ENCODE measurements at places on chromosomes 1 and 21.

DNA sequence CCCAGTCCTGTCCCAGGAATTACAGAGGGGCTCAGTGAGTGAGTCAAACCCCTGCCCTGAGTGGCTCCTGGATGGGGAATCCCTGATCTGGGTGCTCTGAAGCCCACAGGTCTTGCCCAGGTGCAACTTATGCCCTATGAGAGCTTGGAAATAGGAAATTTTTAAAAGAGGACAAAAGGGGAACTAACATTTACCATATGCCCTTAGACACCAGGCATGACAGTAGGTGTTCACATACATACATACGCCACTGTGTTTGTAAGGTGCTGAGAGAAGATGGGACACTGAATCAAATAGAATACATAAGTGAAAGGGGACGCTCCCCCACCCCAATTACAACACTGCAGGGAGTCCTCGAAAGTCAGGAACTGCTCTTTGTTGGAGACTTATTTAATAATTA lies 1.4 kb downstream of the CFAP45 start:
- no peak overlapping the region for H3K27ac ChIP-seq
- DNase-seq, result no peak
- H3K36me3 ChIP-seq, result no peaks in the 10 kb centered on the region

DNA sequence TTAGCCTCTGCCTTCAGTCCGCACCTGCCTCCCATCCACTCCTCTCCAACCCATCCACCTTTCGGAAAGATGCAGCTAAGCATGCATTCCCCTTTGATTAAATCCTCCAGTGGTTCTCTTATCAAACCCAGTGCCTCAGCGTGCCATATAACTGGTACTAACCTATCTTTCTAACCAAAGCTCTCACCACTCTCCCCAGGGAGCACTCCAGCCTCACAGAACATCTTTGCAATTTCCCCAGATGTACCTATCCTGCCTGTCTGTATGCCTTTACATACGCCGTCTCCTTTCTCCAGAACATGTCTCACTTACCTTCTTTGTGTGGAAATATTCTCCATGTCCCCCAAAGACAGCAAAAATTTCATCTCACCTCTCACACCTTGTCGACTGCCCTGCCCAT lies 80.0 kb downstream of the SLC25A24 start:
- peaks cover 16% of the 10 kb centered on the region for H3K27me3 ChIP-seq
- no peak overlapping the region for H3K4me3 ChIP-seq
- peaks cover 5% of the 10 kb centered on the region for H3K4me1 ChIP-seq
- no peaks in the 10 kb centered on the region for H3K36me3 ChIP-seq

DNA sequence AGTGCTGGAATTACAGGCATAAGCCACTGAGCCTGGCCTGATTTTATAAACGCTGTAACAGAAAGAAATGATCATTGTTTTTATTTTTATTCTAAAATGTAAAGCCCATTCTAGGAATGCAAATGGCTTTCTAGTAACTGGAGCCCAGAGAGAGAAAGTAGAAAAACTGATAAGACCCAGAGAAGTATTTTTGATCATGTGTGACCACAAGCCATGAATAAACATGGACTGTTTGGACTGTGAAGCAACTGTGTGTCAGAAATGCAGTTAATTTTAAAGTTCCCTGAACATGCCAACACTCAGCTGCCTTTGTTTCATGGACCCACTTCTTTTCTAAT lies 39.7 kb downstream of the EIF2B3 start:
- DNase-seq, result no peak
- H3K4me3 ChIP-seq, result no peak overlapping the region
- peaks cover 3% of the 10 kb centered on the region for H3K36me3 ChIP-seq
- no peaks in the 10 kb centered on the region for H3K27me3 ChIP-seq
- H3K27ac ChIP-seq, result no peak overlapping the region

GRCh38 chr1:60942896-60943638 lies 139.3 kb upstream of the NFIA start:
- H3K27ac ChIP-seq, result no peak overlapping the region
- H3K4me3 ChIP-seq, result no peak overlapping the region
- DNase-seq, result no peak
- no peaks in the 10 kb centered on the region for H3K36me3 ChIP-seq
- H3K4me1 ChIP-seq, result no peaks in the 10 kb centered on the region
- peaks cover 8% of the 10 kb centered on the region for H3K27me3 ChIP-seq

GRCh38 chr1:114439369-114439768 lies 71.6 kb downstream of the TRIM33 start:
- peaks cover 13% of the 10 kb centered on the region for H3K4me1 ChIP-seq
- H3K27me3 ChIP-seq, result no peaks in the 10 kb centered on the region
- no peak for DNase-seq
- no peak overlapping the region for H3K27ac ChIP-seq
- H3K36me3 ChIP-seq, result peaks cover 18% of the 10 kb centered on the region

DNA sequence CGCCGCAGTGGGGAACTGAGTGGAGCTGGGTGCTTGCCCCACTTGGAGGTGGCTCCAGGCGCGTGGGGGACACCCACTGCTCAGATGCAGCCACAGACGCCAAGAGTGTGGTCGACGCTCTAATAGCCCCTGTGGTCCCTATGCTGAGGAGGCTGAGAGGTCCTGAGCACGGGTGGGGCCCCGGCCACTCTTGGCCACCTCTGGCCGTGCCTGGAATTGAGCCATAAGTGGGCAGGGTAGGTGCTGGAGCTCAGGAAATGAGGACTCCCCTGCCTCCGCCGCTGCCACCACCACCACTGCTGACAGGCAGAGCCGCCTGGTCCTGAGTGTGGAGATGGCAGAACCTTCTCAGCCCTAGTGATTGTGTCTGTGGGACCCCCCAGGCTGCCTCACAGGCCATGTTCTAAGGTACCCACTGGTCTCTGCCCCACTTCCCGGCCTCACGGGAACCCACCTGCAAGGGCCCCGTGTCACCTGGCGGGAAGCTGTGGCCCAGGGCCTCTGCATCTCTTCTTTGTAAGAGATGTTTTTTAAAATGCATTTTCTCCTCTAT lies 34.6 kb upstream of the DIP2A start:
- H3K4me1 ChIP-seq, result no peaks in the 10 kb centered on the region
- H3K27me3 ChIP-seq, result no peaks in the 10 kb centered on the region
- DNase-seq, result no peak
- peak overlapping the region; percentile 77 for H3K27ac ChIP-seq
- H3K36me3 ChIP-seq, result peaks cover 3% of the 10 kb centered on the region

DNA sequence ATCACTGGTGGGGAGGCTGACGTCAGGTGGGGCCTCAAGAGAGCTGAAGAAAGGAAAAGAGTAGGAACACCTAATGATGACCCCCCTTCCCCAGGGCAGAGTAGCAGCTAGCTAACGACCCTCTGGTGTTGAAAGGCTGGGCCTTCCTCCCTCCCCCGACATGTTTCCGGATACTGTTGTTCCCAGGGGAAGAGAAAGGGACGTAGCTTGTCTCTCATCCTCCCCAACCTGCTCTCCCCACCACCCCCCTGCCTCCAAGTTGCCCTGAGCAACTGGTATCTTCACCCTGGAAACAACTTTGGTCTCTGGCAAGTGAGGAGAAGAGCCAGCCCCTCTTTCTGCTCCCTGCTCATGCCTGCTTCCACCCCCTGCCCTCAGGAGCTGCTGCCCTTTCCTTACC lies 2.4 kb downstream of the SEMA6C start:
- H3K4me1 ChIP-seq, result peaks cover 22% of the 10 kb centered on the region
- no peak overlapping the region for H3K4me3 ChIP-seq
- peaks cover 31% of the 10 kb centered on the region for H3K27me3 ChIP-seq

- no peak overlapping the region for H3K4me3 ChIP-seq
- no peaks in the 10 kb centered on the region for H3K36me3 ChIP-seq
- peaks cover 12% of the 10 kb centered on the region for H3K27me3 ChIP-seq
- no peak for DNase-seq
- H3K4me1 ChIP-seq, result no peaks in the 10 kb centered on the region
Observed at GRCh38 chr1:180515364-180515763, 13.0 kb upstream of the ACBD6 start.

DNA sequence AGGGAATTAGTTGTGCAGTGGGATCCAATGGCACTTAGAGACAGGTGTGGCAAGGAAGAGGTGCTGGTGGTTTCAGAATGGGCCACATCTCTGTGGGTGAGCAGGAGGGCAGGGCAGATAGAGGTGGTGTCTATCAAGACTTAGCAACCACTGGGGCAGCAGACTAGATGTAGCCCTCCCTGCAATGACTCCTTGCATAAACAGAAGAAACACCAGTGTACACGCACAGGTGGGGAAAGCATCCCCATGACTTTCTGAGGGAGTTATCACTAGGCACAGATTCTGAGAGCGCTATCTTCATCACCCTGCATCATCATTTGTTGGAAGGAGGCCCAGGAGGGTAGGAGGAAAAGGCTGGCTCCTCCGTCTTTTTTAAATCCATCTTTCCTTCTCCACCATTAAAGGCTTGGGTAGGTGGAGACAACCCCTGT lies 58.4 kb downstream of the PLXNA2 start:
- no peak overlapping the region for H3K27ac ChIP-seq
- peaks cover 6% of the 10 kb centered on the region for H3K4me1 ChIP-seq
- no peak overlapping the region for H3K4me3 ChIP-seq
- no peak for DNase-seq
- no peaks in the 10 kb centered on the region for H3K36me3 ChIP-seq
- peaks cover 9% of the 10 kb centered on the region for H3K27me3 ChIP-seq

- H3K4me1 ChIP-seq, result peaks cover 74% of the 10 kb centered on the region
- peak overlapping the region; percentile 67 for H3K27ac ChIP-seq
- no peaks in the 10 kb centered on the region for H3K27me3 ChIP-seq
- peak overlapping the region; percentile 35 for H3K4me3 ChIP-seq
- no peak for DNase-seq
- peaks cover 16% of the 10 kb centered on the region for H3K36me3 ChIP-seq
Observed at GRCh38 chr1:8395433-8395866, 77.5 kb downstream of the SLC45A1 start.

- no peaks in the 10 kb centered on the region for H3K36me3 ChIP-seq
- H3K27ac ChIP-seq, result no peak overlapping the region
- peaks cover 11% of the 10 kb centered on the region for H3K4me1 ChIP-seq
- no peak overlapping the region for H3K4me3 ChIP-seq
Observed at GRCh38 chr1:89989799-89990198, 5.1 kb upstream of the ZNF326 start.

- H3K4me3 ChIP-seq, result peak overlapping the region; percentile 95
- peaks cover 63% of the 10 kb centered on the region for H3K4me1 ChIP-seq
- peak; percentile 28 for DNase-seq
- no peaks in the 10 kb centered on the region for H3K27me3 ChIP-seq
- H3K36me3 ChIP-seq, result peaks cover 35% of the 10 kb centered on the region
Observed at GRCh38 chr1:9653491-9654050, 2.0 kb downstream of the PIK3CD start.

GRCh38 chr21:16423921-16424320 lies 694.1 kb downstream of the USP25 start:
- no peaks in the 10 kb centered on the region for H3K36me3 ChIP-seq
- H3K27ac ChIP-seq, result no peak overlapping the region

- peaks cover 40% of the 10 kb centered on the region for H3K4me1 ChIP-seq
- no peak overlapping the region for H3K4me3 ChIP-seq
- no peak overlapping the region for H3K27ac ChIP-seq
- H3K36me3 ChIP-seq, result no peaks in the 10 kb centered on the region
- H3K27me3 ChIP-seq, result no peaks in the 10 kb centered on the region
- no peak for DNase-seq
Observed at GRCh38 chr1:180157576-180158057, 2.9 kb downstream of the QSOX1 start.

DNA sequence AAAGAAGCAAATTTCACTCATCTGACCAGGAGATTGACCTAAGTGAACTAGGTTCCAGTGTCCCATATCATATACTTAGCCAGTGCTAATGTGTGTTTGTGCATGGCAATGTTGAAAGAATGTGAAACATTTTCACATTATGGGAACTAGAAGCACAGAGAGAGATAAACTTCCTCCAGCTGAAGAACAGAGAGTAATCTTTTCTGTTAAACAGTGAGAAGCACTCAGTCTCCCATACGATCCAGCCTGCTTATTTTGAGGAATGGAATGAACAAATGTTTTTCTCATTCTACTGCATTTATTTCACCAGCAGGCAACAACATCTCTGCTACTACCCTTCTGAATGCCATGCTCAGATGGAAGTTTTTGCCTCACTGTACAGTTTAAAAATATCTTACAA lies 170.5 kb downstream of the TTLL7 start:
- H3K27ac ChIP-seq, result no peak overlapping the region
- no peaks in the 10 kb centered on the region for H3K36me3 ChIP-seq
- no peak for DNase-seq

DNA sequence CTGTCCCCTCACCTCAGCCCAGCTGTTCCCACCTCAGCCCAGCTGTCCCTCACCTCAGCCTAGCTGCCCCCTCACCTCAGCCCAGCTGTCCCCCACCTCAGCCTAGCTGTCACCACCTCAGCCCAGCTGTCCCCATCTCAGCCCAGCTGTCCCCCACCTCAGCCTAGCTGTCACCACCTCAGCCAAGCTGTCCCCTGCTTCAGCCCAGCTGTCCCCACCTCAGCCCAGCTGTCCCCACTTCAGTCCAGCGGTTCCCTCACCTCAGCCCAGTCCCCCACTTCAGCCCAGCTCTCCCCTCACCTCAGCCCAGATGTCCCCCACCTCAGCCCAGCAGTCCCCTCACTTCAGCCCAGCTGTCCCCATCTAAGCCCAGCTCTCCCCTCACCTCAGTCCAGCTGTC lies 88.4 kb upstream of the CSF3R start:
- H3K36me3 ChIP-seq, result no peaks in the 10 kb centered on the region
- no peak overlapping the region for H3K27ac ChIP-seq
- H3K4me1 ChIP-seq, result no peaks in the 10 kb centered on the region
- DNase-seq, result no peak
- no peak overlapping the region for H3K4me3 ChIP-seq

GRCh38 chr1:239536165-239536849 lies 149.9 kb downstream of the CHRM3 start:
- H3K4me3 ChIP-seq, result no peak overlapping the region
- DNase-seq, result no peak
- H3K4me1 ChIP-seq, result no peaks in the 10 kb centered on the region
- peaks cover 2% of the 10 kb centered on the region for H3K27me3 ChIP-seq

DNA sequence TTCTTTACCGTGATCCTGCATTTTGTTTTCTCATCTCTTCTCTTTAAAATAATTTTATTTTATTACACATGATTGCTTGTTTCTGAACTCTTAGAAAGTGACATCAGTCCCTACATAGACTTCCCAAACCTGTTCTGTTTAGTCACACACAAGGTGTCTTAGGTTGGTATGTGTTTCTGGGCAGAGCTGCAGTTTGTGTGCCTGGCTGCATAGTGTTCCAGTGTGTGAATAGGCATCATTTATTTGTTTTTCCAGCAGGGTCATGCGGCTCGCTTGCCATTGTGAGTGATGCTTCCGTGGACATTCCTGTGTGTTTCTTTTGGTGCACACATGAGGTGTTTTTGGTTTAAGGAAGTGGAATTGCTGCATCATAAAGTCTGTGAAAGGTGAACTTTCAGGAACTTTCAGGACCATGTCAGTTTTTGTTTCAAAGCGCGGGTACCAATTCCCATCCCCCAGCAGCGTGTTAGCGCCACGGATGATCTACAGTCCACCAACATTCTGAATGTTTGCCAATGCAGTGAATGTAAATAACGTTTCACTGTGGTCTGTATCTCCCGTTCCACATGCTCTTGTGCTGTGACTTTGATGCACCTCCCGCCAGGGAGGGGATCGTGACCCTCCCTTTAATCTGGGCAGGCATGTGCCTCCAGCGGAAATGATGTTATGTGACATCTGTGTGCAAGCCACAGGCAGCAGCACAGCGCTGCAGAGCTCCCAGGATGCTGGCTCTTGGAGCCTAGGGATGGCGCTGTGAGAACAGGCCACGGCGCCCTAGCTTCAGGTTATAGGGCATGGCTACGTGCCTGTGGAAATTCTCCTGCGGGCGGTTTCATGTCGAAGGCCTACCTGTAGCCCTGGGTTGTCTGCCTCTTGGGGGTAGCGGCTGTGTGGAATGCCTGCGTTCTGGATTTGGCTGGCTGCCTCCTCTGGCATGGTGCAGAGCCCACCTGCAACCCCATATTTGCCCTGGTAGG lies 144.6 kb upstream of the COL6A1 start:
- DNase-seq, result no peak
- no peaks in the 10 kb centered on the region for H3K4me1 ChIP-seq
- no peak overlapping the region for H3K4me3 ChIP-seq
- H3K36me3 ChIP-seq, result peaks cover 3% of the 10 kb centered on the region
- no peaks in the 10 kb centered on the region for H3K27me3 ChIP-seq

Measured in activated T-helper 1 cell treated with anti-CD3 and anti-CD28 coated beads, Interleukin-12 subunit alpha, Interleukin-12 subunit beta, Interleukin-2, Interleukin-4 antibody, amounts not matched to agents 30 ng/mL and 10 ng/mL and 1 ng/mL, durations not matched to agents 14 hours and 24 hours and 36 hours (primary cell).